ENCODE measurements at places on chromosomes 1 and 21.

- DNase-seq, result no peak
Observed at GRCh38 chr1:174051956-174052355, 29.8 kb upstream of the RC3H1 start.

- DNase-seq, result no peak
Observed at GRCh38 chr1:56169856-56170255, 409.5 kb downstream of the PLPP3 start.

- no peak for DNase-seq
Observed at GRCh38 chr1:149962736-149963135, 26.1 kb upstream of the MTMR11 start.

- no peak for DNase-seq
Observed at GRCh38 chr1:78003882-78004718, 639 bp upstream of the DNAJB4 start.

- no peak for DNase-seq
Observed at GRCh38 chr1:235834620-235835019, 32.1 kb downstream of the LYST start.

DNA sequence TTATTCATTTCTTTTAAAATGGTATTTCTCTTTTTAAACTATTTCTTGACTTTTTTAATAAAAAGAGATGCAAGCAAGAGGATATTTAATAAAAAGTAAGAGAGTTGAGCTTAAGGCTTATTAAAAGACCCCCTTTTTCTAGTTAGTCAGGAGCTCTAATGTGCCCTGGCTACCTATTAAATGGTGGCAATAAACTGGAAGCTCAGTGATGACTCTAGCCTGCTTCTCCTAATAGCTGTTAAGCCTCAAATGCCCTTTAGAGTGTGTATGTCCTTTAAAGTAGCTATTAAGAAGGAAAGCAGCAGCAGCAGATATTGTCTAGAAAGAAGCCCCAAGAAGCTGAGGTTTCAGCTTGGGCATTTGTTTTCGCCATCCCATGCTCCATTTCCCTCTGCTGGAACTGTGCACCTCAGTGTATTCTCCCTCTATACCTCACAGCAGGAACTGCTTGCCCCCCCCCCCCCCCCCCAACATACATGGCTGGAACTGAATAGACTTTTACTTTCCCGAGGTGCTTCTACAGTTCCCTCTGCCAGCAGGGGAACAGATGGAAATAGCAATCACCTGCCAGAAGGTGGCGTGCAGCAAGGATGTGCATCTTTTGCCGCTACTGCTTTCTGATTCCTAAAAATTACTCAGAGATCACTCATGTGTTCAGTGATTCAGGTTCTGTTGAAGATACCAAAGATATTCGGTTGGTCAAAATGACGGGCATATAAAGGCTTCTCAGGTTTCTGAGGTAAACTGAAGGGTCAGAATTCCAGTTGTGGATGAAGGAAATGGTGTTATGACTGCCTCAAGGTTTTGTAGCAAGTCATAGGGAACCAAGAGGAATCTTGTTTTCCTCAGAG is 2.5 kb downstream of the RGS4 start:
- peak; percentile 10 for DNase-seq

DNA sequence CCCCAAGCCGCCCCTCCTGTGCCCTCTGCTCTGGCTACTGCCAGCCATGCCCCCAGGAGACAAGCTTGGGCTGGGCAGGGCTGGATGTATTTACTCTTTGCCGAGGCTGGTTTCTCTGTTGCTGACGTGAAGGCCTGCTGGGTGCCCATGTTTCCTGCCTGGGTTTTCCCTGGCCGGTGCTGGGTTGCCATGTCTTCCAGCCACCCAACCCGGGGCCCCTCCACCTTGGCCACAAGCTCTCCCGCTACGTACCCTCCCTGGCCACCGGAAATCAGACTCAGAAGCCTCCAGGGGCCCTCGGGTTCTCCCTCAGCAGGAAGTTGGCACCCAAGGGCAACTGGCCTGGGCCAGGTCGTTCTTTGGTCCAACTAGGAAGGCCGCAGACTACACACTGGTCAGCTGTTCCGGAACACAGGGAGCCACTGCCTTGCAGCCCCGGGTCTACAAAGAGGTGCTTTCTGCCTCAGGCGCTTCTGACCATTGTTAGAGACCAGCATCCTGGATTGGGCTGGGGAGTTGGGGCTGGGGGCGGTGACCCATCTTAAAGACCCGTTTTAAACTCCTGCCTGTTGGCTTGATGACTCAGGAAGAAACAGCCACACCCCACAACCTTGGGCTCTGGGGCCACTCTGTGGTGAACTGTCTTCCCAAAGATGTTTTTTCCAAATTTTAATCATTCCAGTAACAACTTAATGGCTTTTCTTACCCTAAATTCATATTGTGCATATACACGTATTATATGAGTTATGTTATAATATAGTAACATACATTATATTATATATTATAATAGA is 71.2 kb upstream of the RUNX3 start:
- DNase-seq, result no peak

- peak; percentile 27 for DNase-seq
Observed at GRCh38 chr1:89615676-89616598, 17.0 kb upstream of the LRRC8C start.

- DNase-seq, result no peak
Observed at GRCh38 chr21:42918291-42918690, 7.1 kb downstream of the ERVH48-1 start.

- no peak for DNase-seq
Observed at GRCh38 chr1:87023326-87023725, 108.9 kb downstream of the HS2ST1 start.

GRCh38 chr1:20685099-20685662 is 24.0 kb upstream of the DDOST start:
- DNase-seq, result no peak

GRCh38 chr21:29208682-29209059 is 78.2 kb downstream of the MAP3K7CL start:
- no peak for DNase-seq

- DNase-seq, result no peak
Observed at GRCh38 chr1:11980676-11980972, 380 bp downstream of the MFN2 start.

- DNase-seq, result no peak
Observed at GRCh38 chr1:53502641-53503432, 43.6 kb downstream of the DMRTB1 start.

DNA sequence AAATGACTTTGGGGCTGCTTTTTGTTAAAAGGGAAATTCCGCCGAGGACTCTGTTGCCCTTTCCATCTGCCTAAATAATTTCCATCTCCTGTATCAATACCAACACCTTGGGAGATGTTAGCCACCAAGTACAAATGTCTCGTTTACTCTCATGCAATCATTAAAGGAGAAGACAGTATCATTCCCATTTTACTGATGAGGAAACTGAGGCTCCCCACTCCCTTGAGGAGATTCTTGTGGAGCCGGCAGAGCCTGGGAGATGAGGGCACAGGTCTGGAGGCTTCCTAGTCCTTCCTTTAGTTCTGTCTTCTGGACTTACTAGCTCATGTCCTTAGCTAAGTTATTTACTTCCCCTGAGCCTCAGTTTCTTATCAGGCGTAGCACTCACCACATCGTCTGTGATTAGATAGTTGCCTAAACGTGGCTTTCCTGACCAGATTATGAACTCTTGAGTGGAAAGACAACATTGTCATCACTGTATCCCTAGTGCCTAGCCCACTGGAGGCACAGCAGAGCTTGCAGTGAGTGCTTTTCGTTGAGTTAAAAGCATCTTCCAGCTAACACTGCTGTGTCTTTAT is 81.6 kb downstream of the ADSS2 start:
- no peak for DNase-seq

DNA sequence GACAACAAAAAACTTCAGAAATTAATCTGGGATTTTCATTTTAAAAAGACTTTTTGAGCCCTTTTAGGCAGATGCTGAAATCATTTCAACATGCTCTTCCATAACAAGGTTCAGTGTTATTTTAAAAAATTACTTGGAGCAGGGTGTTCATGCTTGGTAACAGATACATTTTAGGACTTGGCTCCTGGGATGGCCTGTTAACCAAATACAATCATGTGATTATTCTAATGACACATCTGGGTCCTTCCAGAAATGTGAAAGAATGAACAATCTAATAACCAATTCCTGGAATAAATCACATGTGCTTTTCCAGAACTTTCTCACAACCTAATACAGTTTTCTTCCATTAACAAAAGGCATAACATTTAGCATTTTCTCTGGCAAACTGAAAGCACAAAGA is 379.8 kb upstream of the RUNX1 start:
- no peak for DNase-seq

DNA sequence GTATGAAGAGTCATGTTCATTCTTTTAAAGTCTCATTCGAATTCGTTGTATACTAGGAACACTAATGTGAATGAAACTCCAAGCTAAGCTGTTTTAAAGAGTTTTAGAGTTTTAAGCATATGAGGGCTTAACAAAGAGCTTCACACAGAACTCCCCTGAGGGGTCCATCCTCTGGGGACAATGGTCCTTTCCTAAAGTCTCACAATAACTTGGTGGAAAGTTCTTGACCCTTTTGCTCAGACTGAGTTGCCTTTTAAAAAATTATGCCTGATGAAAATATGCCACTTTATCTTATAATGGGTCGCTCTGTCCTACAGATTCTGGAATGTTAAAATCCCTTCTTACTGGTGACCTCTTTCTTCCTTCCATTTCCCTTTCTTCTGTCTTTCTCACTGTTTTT is 64.3 kb downstream of the RGL1 start:
- DNase-seq, result no peak

DNA sequence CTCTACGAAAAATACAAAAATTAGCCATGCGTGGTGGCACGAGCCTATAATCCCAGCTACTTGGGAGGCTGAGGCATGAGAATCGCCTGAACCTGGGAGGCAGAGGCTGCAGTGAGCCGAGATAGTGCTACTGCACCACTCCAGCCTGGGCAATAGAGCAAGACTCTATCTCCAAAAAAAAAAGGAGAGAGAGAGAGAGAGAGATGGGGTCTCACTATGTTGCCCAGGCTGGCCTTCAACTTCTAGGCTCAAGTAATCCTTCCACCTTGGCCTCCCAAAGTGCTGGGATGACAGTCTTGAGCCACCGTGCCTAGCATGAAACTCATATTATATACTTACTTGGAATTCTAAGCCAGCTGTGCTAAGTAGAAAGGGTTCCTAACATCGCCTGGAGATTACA is 29.7 kb downstream of the PSMB2 start:
- no peak for DNase-seq

DNA sequence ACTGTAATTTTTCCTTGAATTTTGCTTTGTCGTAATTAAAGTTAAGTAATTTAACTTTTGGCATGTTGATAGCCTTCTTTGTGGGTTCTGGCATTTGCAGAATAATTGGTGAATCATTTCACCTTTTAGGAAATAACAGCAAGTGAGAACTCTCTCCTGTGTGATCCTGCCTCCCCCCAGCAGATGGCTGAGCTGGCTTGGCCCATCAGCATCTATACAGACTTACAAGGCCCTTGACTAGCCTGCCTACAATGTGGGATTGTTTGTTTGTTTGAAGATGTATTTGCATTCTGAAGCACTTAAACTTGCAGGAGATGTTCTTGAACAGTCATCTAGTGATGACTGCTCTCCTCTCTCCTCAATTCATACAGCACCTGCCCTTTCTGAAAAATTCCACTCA is 55.9 kb downstream of the MACO1 start:
- DNase-seq, result no peak

DNA sequence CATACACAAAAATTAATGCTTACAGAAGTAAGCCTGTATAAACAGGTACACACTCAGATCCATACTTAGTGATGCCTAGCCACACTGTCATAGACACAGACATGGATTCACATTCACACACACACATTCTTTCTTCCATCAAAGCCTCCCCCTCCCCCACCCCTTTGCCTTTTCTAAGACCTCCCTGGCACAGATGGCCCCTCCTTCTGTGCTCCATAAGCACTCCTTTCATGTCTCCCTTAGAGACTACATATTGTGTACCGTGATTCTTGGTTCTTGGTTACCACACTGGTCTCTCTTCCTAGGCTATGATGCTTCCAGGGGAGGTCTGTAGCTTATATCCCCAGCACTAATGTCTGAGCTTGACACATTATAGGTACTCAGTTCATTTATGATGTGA is 2.0 kb upstream of the NHLH2 start:
- DNase-seq, result no peak

DNA sequence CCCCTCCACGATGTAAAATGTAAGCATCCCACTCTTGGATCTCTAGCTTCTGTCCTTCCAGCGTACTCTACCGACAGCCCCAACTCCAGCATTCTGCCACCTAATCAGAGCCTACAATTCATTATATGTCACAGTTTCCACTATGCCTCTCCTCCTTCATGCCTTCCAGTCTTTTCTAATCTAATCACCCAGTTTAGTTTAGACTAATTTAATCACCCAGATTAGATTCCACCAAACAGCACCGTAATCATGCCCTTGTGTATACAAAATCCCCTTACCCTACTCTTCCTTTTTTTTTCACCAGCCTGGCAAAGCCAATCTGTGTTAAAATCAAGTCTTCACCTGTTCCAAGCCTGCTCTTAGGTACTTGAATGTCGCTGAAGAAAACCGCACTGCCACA is 49.8 kb upstream of the KANK4 start:
- no peak for DNase-seq

- DNase-seq, result no peak
Observed at GRCh38 chr1:98796049-98796448, 134.5 kb downstream of the SNX7 start.

DNA sequence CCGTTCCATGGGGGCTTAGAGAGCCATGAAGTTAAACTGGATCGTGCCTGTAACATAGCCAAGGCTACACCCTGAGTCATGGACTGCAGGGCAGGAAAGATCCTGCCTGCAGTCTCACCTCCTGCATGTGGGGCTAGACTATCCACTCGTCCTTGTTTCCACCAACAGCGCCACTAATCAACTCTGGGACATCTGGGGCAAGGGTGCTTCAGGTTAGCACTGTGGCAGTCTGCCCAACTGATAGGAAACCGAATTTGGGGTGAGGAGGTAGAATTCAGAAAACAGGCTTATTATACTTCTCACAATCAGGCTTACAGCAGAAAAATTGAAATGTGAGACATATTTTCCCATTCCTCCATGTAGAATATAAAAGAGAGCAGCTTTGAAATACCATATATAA is 85.2 kb upstream of the ADAM30 start:
- peak; percentile 11 for DNase-seq

- no peak for DNase-seq
Observed at GRCh38 chr1:174606471-174606870, 158.7 kb downstream of the GPR52 start.

GRCh38 chr1:44839576-44839975 is 3.5 kb downstream of the PTCH2 start:
- DNase-seq, result no peak

- no peak for DNase-seq
Observed at GRCh38 chr1:20830378-20830777, 43.3 kb upstream of the HP1BP3 start.

DNA sequence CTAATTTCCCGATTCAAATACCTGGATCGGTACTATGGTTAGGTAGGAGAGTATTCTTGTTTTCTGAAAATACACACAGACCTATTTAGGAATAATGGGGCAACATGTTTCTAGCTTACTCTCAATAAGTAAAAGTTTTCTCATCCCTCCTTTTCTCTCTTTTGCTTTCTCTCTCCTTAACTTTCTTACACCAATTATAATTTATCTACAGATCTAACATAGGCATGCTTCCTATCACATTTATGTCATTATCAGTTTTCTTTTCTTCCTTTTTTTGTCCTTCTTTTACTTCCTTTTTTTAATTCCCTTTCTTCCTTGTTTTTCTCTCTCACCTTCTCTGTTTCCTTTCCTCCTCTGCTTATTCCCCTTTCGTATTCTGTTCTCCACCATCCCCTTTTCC is 20.3 kb downstream of the SNX7 start:
- no peak for DNase-seq

- DNase-seq, result no peak
Observed at GRCh38 chr1:228416217-228416933, at the start of gene TRIM17. TRIM17 (minus strand) TSS chr1:228416861; CDS start chr1:228415072, 1,789 bp downstream.

Measured in hematopoietic multipotent progenitor cell treated with erythropoietin and hydrocortisone succinate and interleukin-3 and kit ligand, for 15 days (in vitro differentiated cells).